Right renal cortex interstitium (tissue), 3 donors: ENCODE measurements at places on chromosomes 11 and 22. TPM values are rescaled to one million over a fixed set of nuclear protein-coding genes. Genes with fewer than 3 reads are reported as not detected.

DNA sequence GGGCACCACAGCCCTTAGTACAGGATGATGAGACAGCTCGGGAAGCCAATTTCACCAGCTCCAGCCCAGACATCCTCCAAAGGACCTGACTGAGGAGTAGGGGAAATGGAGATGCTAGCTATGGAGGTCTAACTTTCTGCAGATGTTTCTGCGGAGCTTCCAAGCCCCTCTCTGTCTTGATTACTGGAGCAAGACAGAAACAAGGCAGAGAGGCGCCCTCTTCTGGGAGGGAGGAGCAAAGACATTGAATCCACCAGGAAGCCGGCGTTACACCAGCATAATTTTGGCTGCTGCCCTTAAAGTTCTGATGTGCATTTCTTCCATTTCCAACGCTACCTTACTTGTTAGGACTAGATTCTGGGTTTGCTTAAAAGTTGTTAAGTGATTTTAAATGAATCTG, 107.3 kb upstream of the HSD17B12 start:
- no peak for DNase-seq

The TRIM29 gene
- 0.98 TPM for polyA plus RNA-seq

The SLC22A12 gene
- polyA plus RNA-seq = 4.0 TPM

The LIN7C gene
- 23.6 TPM for polyA plus RNA-seq

The TRIM49 gene
- polyA plus RNA-seq = not detected

The SNX32 gene
- 1.3 TPM for polyA plus RNA-seq

The ROM1 gene
- polyA plus RNA-seq = 2.7 TPM
